ENCODE measurements at places on chromosomes 6 and 20.

GRCh38 chr20:16926626-16927430 is 178.7 kb downstream of the OTOR start:
- DNase-seq, result no peak

- no peak for DNase-seq
Measured at GRCh38 chr6:107763946-107764345, 60.2 kb downstream of the SCML4 start.

DNA sequence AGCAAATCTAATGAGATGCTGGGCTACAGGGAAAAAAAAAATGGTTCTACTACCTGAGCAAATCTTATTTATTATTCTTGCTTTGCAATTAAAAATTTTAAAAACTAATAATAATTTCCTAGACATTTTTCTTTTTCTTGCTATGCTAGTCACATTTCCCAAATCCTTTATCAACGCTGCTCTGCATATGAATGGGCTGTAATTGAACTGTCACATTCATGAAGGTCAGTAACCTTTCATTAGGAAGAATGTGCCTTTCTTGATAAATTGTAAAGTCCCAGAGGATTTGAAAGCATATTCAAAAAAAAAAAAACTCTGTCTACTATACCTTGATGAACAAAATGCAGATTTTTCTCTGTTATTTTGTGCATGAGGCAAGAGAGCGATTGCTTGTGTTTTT is 538.7 kb upstream of the ID4 start:
- DNase-seq, result no peak

DNA sequence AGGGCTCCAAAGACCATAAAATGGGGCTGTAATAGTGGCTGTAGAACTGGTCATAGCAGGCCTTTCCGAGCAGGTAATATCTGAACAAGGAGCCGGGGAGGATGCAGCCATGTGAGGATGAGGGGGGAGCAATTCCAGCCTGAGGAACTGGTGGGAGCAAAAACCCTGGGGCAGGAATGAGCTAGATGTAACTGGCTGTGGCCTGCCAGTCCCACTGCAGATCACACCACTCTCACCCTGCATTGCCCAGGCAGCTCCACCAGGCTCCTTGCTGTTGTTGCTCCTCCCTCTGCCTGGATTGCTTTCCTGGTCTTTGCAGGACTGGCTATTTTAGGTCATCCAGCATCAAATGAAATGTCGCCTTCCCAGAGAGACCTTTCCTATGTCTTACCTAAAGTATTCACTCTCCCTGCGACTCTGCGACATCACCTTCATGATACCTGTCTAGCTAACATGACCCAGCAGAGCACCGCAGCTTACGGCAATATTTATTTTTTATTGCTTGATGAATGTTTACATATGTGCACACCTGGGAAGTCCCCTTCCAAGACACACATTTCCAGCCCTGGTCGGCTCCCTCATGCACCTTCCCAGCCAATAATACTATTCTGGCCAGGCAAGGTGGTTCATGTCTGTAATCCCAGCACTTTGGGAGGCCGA is 2.4 kb upstream of the ZFP64 start:
- no peak for DNase-seq

- no peak for DNase-seq
Measured at GRCh38 chr6:162612613-162613012, 115.0 kb downstream of the PRKN start.

GRCh38 chr20:60727425-60727824 is 524.6 kb upstream of the CDH4 start:
- DNase-seq, result no peak

- DNase-seq, result no peak
Measured at GRCh38 chr6:6781172-6781872, 192.8 kb downstream of the LY86 start.

DNA sequence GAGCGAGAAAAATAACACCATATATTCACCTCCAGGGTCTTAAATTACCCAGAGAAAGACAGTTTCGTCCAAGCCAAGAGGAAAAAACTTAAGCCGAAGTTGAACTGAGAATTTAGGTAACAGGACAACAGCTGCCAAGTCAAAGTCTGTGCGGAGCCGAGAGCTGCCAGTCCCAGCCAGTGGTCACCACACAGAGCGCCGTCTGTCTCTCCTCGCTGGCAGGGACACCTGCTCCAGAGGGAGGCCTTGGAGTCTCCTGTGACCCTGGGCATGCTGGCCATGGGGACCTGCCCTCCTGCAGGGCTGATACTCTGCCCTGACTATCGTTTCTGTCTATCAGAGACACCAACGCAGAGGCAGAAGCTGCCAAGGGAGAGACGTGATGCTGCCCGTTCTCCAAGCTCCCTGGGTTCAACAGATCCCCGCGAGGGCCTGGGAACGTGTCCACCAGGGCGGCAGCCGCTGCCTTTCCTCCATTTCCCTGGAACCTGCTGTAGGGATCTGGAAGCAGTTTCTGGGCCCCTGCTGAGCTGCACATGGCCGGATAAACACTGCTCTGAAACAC is 341.3 kb downstream of the SMOC2 start:
- no peak for DNase-seq

All from effector memory CD4-positive, alpha-beta T cell (primary cell).